Stimulated activated CD4-positive, alpha-beta T cell treated with anti-CD3 and anti-CD28 coated beads, TNF-alpha, amount 100 ng/mL, for 4 hours (primary cell): ENCODE measurements at places on chromosomes 3 and 15.

DNA sequence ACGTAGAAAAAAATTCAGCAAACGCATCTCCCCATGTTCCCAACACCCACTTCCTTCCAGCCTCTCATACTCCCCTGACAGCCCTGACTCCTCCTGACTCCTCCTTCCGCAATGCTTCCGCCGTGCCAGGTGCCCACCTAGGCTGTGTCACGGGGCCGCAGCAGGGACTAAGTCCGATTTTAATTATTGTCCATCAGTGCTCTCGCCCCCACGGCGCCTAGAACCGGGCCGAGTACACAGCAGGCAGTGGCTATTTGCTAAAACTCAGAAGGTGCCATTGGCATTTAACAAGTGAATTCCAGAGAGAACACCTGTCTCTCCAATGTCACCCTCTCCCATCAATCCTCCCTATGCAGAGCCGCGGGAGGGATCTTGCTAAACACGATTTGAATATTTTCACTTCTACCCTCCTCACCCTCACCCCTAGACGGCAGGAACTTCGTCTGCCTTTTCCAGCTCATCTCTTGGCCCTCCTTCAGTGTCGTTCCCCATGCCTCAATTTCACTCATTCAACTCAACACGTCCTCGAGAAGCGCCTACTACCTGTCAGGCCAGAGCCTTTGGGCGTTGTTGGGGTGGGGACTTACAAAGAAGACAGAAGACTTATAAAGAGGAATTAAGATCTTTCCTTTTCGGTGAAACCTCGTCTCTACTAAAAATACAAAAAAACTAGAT, 11.5 kb upstream of the SHF start:
- DNase-seq, result no peak

GRCh38 chr15:64525828-64526530, 65.6 kb downstream of the ZNF609 start:
- no peak for DNase-seq

GRCh38 chr3:197595470-197596185, 39.9 kb upstream of the BDH1 start:
- no peak for DNase-seq

DNA sequence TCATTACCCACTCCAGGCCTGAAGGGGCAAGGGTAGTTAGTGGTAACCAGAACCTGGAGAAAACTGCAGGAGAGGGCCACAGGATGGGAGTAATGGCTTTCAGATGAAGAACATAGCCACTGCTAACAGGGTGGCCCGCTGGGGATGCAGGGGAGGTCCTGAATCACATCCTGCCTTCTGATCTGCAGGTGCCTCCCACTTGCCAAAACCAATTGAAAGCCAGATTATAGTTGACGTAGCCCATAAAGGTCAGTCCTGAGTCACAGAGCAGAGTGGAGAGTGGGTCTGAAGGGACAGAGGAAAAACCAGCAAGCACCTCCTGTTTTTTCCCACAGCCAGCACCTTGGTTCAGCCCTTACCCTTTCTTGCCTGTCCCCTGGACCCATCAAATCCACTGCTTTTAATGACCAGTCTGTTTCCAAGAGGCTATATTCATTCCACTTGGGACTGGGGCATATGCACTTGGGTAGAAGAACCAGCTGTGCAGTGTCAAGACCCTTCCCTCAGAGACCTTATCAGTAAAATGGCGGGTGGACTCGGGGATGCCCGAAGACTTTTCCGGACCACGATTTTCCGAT, 646 bp upstream of the SLC35G2 start:
- no peak for DNase-seq

DNA sequence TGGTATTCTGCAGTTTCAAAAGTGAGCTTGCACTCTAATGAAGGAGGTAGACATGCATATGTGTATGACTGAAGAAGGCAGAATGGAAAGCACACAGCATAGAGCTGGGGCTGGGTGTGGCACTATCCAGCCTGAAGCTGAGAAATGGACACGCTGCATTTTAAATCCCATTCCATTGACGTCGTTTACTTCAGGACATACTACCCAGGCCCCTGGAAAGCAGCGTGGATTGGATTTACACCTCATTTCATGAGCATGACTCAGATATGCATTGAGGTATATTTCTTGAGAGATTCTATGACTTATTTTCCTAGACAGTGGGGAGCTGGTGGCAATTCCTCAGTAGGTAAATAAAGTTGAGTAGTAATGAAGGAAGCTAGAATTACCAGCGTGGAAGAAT, 101.4 kb downstream of the ABI3BP start:
- DNase-seq, result no peak

DNA sequence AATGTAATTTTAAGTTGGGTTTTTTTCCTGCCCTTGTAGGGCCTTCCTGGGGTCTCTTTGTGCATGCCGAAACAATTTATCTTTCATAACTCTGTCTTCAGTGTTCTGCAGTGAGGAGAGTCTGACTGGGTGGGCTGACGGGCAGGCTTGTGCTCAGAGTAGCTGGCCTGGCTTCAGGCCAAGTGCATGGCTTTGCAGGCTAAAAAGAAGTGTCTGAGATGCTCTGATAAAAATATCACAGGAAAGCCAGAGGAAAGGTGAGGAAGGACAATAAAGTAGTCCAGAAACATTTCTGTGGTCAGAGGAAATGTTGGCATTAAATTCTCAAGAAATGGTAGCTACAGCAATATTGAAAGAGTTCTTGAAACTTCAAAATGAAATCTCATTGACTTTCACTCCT, 25.5 kb downstream of the ST3GAL6 start:
- no peak for DNase-seq

DNA sequence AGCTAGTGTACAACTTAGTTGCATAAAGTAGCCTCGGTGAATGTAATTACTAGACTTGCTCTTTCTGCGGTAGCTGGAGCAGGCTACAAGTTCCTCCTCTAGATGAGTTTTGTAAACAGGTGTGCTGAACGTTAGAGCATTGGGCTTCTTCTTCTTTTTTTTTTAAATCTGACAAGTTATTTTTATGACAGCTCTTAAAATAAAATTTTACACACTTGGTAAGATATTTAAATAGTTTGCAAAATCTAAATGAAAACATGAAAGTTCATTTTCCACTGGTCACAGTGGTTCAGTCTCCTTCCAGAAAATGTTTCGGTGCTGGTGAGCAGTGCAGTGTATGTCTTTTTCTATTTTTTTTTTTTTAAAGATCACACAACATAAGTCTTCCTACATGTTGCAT, 3.0 kb downstream of the CCR9 start:
- no peak for DNase-seq

DNA sequence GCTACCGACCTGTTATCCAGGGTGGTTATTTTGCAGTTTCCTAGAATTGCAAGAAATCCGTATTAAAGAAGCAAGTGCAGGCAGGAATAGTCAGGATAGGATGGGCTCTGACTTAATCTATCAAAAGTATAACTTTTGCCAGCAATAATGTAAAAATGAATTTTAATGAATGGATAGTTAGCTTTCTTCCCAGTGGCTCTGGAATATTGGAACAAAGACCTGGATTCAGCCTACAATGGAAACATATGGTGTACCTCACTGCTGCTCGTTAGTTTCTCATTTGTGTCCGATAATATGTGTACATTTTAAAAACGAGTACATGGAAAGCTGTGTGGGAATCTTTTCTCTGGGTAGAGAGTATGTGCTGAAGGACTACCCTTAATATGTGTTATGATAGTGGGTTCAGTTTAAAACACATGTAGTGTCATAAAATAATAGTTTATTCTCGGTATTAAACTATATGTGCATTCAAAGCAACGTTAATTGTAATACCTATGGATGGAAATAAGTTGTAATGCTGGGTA, 805 bp downstream of the SERPINI1 start:
- no peak for DNase-seq

- no peak for DNase-seq
Observed at GRCh38 chr15:86840996-86841395, 761.3 kb downstream of the AGBL1 start.
